ENCODE measurements at places on chromosomes 13 and 19.

DNA sequence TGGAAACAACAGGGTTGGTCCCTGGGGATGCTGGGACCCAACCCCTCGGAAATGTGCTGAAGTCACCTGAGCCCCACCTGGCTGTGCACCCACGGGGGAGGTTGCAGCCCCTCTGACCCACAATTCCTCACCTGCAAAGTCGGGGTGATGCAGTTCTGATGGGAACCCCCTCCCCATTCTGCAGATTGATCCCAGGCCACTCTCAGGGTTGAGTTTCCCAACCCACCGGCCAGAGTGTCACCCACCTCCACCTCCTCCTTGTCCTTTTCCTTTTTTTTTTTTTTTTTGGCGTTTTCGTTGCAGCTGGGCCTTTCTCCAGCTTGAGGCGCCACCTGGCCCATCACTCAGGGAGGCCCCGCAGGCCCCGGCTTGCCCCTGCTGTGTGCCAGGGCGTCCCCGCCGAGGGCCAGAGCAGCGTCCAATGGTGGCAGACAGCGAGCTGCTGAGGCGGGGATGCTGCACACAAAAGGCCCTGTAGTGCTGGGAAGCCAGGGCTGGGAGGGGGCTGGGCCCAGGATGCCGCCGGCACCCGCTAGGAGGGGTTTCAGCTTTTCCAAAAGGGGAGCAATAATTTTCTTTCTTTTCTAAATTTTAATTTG lies 4.6 kb downstream of the PIK3R2 start:
- no peak for DNase-seq

DNA sequence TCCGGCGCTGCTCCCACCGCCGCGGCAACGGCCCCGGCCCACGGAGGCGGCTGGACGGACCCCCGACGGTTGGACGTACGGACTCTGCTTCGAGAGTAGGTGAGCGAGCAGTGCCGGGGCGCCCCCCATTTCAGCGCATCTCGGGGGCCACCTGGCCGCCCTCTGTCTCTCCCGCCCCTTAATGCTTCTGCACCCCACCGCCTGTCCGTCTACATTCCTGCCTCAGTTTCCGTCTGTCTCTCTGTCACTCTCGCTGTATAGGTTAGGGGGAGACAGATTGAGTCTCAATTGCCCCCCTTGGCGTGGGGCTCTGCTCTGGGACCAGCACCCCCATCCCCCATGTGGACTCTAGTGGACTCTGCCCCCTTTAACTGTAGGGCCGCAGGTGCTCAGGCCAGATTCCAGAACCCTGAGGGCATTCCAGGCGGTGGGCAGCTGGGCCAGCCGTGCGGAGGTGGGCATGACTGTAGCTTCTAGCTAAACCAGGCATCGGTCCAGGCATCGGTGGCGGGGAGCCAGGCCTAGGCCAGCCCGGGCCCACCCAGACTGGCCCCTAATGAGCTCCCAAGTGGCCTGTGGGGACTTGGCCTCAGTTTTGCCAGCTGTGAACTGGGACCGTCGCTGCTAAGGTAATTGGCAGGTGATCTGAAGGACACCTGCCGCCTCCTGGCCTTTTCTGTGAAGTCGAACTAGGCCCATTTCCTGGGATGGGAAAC lies 373 bp downstream of the TNFAIP8L1 start:
- no peak for DNase-seq

DNA sequence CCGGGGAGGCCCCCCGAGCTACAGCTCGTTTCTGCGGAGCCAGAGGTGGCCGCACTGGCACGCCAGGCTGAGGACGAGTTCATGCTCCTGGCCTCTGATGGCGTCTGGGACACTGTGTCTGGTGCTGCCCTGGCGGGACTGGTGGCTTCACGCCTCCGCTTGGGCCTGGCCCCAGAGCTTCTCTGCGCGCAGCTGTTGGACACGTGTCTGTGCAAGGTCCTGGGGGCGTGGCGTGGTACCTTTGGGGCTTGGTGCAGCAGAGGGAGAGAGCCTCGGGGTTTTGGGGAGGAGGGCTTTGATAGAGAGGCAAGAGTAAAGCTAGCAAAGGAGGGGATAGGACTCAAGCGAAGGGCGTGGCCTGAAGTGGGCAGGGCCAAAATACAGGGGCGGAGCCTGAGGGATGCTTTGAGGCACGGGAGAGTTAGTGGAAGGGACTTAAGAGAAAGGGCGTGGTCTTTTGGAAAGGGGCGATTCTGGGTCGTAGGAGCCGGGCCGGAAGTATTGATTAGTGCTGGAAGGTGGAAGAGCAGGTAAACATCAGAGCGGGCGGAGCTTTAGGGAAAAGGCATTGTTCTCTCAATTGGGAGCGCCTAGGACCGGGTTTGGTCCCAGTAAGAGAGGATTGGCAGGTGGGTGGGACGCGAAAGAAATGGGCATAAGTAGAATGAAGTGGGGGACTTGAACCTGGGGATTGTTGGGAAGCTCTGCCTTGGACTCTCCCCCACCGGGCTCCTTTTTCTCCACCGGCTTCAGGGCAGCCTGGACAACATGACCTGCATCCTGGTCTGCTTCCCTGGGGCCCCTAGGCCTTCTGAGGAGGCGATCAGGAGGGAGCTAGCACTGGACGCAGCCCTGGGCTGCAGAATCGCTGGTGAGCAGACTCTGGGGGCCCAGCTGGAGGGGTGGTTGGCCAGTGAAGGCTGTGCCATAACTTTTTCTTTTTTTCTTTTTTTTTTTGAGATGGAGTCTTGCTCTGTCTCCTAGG lies 1.2 kb downstream of the PPM1N start:
- DNase-seq, result peak; percentile 56

GRCh38 chr19:11767633-11768133 lies 883 bp downstream of the ZNF441 start:
- DNase-seq, result peak; percentile 51

GRCh38 chr13:46297361-46297811 lies 85.7 kb downstream of the LRRC63 start:
- no peak for DNase-seq

- DNase-seq, result no peak
Measured at GRCh38 chr19:6832412-6832811, 55.0 kb upstream of the ADGRE1 start.

GRCh38 chr13:88718781-88719180 lies 1047.6 kb downstream of the SLITRK5 start:
- DNase-seq, result no peak

- no peak for DNase-seq
Measured at GRCh38 chr19:38264486-38265212, at the start of gene SPINT2. Gene SPINT2, plus strand, starts transcription at chr19:38264573. Its CDS starts 320 bp downstream, at chr19:38264893.

- no peak for DNase-seq
Measured at GRCh38 chr13:83827338-83827737, 54.9 kb downstream of the SLITRK1 start.

- DNase-seq, result no peak
Measured at GRCh38 chr19:43674183-43674582, 4.2 kb upstream of the PLAUR start.

- no peak for DNase-seq
Measured at GRCh38 chr13:19838865-19839275, 24.6 kb downstream of the ZMYM5 start.

- DNase-seq, result no peak
Measured at GRCh38 chr19:47511681-47512080, 3.2 kb downstream of the NAPA start.

DNA sequence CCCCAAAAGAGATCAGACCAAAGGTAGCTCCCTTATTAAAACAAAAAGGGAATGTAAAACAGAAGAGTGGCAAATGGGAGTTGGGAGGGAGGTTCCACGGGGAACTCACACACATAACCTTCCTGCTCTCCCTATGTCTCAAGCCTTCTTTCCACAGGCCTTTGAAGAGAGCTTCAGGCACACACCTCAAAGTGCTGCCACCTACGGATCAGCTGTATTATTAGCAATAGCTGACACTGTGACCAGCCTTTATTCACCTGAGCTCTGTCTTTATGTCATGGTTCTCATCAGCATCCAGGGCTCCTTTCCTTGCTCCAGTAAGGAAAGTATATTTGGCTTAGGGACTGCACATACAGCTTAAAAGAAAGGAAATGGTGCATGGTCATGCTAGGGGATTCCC lies 11.3 kb downstream of the ZNF571 start:
- DNase-seq, result no peak

- DNase-seq, result no peak
Measured at GRCh38 chr13:57784633-57785032, 153.1 kb downstream of the PCDH17 start.

DNA sequence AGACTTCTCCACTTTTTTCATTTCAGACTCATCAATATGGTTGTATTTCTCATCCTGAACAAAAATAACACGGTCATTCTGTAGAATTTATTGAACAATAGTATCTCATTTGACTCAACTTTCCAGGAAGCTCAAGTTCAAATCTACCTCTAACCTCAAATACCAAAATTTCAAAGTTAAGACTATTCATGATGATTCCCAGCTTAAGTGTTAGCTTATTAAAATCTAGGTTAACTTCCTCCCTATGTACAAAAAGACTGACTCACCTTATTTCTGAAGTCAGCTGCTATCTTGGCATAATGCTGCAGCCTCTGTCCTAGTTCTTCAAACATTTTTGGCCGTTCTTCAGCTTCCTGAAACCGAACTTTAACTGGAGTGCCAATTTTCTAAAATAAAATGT lies 23.2 kb downstream of the HSPH1 start:
- DNase-seq, result no peak

DNA sequence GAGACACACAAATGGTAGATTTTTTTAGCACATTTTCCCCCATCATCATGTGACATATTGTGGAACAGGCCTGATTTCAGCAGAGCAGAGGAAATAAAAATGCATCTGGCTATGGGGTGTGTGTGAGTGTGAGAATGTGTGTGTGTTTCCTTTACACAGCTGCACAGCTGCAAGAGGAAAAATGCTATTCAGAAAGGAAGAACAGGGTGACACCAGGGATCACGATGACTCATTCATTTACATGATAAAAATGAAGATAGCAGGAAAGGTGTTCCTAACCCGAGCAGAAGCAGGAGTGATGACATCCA lies 469.5 kb upstream of the TSHZ3 start:
- no peak for DNase-seq

DNA sequence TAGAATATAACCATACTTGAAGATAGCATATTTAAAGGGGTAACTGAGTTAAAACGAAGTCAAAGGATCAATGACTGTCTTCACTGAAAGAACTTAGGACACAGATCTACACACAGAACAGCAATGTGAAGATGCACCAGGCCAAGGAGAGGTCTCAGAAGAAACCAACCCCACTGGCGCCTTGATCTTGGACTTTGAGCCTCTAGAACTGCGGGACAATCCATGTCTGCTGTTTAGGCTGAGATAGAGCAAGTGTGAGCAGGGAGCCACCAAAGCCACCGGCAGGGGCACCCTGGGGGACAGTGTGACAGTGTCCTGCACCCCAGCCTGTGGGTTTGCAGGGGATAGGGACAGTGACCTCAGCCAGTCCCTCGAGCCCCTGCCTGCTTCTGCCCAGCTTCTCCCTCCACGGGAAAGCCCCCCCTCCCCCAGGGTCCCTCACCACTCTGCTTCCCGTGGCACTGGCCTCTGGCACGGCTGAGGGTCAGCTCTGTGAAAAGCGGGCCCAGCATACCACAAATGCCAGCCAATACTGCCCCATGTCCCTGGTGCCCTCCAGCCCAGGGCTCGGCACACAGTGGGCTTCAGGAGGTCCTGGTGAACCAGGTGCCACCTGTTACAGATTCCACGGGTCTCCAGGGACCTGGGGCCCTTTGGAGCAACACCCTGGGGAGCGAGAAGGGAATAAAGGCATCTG lies 40.8 kb downstream of the KLF2 start:
- DNase-seq, result no peak

DNA sequence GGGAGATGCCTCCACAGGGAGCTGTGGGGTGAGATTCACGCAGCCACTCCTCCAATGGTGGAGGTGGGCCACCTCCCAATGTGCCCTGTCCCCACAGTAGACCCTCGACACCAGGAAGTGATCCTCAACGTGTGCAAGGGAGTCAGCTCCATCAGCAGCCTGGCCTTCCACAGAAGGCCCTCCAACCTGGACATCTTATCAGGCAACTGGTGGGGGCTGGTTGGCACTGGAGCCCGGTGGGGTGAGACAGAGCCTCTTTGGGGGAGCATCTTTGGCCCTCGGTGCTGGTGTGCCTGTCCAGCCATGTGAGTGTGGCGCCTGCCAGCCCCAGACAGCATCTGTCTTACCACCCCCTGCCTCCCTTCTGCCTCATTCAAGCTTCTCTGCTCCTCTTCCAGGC lies 19.7 kb upstream of the RNF17 start:
- DNase-seq, result no peak

DNA sequence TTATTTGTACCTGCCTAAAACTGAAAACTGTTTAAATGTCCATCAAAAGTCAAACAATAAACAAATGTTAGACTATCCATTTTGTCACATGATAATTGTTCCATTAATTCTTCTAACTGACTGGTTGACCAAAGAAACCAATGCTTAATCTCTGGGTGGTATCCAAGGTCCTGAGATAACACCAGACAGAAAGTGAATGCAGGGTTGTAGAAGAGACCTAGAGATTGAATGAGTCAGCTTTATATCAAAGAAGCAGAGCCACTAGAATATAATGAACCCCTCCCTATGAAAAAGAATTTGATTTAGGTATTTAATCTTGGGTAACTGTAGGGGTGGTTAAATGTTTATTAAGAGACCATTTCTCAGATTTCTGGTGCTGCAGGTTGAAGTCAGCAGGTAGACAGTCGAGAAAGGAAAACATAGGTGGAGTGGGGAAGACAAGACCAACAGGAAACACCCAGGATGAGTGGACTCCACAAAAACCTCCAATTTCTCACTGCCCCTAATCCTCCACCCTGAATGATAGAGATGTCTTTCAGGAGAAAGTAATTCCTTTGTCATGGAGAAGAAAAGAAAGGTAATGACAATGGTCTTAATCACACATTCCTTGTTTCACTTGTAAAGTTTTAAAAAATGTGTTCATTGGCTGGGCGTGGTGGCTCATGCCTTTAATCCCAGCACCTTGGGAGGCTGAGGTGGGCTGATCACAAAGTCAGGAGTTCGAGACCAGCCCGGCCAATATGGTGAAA lies 536.4 kb downstream of the IRS2 start:
- peak; percentile 45 for DNase-seq

- DNase-seq, result no peak
Measured at GRCh38 chr13:47178090-47178950, 281.5 kb upstream of the HTR2A start.

DNA sequence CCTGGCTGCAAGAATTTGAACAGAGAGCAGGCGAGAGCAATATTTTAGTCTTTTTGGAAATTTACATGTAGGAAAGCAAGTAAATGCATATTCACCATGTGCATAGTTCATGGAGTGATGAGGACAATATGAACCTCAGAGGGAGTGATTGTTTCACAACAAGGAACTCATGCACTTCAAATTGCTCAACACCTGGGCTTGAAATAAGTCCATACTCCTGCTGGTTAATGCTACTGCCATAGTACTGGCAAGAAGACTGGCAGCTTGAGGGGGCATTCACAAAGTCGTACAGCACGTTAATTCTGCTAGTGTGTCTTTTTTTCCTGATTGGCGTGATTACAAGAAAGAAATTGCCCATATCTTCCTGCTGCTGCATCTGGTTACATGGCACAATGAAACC lies 267.6 kb downstream of the PCDH17 start:
- no peak for DNase-seq

DNA sequence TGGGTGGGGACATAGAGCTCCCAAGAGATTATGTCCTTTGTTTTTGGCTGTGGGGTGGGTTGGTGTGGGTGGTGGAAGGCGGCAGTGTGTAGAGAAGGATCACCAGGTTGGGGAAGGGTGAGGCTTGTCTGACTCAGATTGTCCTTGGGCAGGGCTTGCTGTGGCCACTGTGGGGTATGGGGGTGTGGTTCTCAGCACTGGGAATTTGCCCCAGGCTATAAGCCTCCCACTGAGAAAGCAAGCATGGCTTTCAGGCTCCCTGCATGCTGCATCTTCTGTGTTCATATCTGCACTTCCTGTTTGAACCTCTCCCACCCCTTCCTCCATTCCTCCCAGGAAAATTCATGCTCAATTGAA lies 34.9 kb downstream of the DNAJC15 start:
- peak; percentile 97 for DNase-seq

GRCh38 chr13:84430446-84430845 lies 548.2 kb upstream of the SLITRK1 start:
- peak; percentile 70 for DNase-seq
